Adipocyte (in vitro differentiated cells): ENCODE measurements at places on chromosomes 1 and 21.

DNA sequence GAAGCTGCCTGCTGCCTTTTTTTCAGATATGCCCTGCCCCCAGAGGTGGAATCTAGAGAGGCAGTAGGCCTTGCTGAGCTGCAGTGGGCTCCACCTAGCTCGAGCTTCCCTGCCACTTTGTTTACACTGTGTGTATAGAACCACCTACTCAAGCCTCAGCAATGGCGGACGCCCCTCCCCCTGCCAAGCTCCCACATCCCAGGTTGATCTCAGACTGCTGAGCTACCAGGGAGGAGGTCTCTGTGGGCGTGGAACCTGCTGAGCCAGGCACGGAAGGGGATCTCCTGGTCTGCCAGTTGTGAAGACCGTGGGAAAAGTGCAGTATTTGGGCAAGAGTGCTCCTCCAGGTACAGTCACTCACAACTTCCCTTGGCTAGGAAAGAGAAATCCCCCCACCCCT lies 65.1 kb downstream of the MSH4 start:
- DNase-seq = no peak

DNA sequence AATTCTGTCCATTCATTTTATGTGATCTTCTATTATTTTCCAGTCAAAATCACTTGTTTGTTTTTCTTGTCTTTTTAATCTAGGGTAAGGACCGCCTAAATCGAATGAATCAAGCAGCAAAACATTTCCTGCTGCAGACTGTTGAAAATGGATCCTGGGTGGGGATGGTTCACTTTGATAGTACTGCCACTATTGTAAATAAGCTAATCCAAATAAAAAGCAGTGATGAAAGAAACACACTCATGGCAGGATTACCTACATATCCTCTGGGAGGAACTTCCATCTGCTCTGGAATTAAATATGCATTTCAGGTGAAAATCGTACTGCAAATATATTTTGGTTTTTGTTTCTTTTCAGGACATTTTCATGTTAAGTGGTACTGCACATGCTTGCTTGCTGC lies 20.5 kb downstream of the CLCA4 start:
- DNase-seq = no peak

DNA sequence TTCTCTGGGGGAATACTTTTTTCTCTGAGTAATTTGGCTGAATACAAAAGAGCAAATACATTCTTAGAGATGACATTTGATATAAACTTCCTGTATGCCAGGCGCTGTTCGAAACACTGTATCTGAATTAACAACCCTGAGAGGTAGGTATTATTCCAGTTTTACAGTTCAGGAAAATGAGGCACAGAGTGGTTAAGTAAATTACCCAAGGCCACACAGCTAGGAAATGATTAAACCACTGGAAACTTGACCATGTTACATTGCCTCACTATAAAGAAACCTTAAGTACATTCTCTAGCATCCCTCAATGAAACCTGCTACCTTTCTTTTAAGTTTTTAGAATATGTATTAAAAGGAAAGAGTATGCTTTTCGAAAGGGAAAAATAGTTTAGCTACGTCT lies 54.6 kb downstream of the SMYD2 start:
- no peak for DNase-seq

DNA sequence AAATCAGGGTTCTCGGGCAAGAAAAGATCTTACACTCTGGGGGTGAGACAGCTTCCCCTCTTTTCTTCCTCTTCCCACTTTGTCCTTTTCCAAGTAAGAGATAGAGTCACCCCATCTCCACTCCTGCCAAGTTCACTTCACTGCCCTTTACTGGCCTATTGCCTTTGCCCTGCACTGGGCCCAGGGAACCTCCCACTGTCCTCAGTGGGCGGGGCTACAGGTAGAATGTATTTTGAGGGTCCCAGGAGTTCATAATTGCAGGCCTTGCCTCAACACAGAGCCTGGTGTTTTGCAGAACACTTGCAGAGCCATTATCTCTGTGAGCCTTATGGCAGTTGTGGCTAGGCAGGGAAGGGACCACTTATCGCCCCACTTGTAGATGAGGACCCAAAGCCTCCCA lies 3.3 kb downstream of the AMPD2 start:
- no peak for DNase-seq

GRCh38 chr1:92485381-92486250 lies 1.1 kb downstream of the GFI1 start:
- DNase-seq = peak; percentile 38

DNA sequence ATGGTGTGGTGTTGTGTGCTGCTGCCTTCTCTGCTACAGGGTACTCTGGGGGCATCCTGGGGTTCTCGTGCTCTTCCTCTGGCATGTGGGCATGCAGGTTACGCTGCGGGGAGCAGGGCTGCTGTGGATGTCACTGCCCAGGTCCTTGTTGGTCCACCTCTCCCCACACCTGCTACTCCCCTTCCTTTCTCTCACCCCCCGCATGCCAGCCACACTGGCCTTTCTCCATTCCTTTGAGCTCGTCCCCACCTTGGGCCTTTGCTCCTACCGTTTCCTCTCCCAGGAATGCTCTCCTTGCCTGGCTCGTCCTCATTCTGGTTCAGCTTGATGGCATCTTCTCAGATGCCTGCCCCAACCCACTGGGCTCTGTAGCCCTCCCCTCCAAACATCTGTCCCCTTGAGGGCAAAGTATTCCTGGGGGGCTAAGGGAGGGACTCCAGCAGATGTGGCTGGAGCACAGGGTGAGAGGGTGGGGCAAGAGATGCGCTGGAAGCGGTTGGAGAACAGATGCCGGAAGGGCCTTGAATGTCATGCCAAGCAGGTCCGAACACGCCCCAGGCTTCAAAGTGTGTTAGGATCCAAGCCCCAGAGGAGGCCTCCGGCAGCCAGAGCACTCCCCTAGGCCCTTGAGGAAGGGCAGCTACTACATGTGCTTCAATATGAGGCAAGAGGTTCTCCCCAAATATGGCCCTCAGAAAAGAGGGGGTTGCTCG lies 23.4 kb downstream of the DMRTB1 start:
- no peak for DNase-seq

GRCh38 chr1:10429868-10430215 lies 391 bp upstream of the CENPS start:
- DNase-seq = no peak

- DNase-seq = no peak
Measured at GRCh38 chr1:232302376-232303221, 327.3 kb downstream of the SIPA1L2 start.

- DNase-seq = no peak
Measured at GRCh38 chr1:160548183-160548582, 25.1 kb upstream of the SLAMF6 start.

GRCh38 chr1:85427849-85428248 lies 37.1 kb downstream of the DDAH1 start:
- no peak for DNase-seq

GRCh38 chr21:45420061-45421041 lies 15.4 kb downstream of the COL18A1 start:
- no peak for DNase-seq

GRCh38 chr1:225448146-225448805 lies 20.4 kb upstream of the LBR start:
- DNase-seq = no peak

GRCh38 chr1:41936107-41936506 lies 17.4 kb upstream of the HIVEP3 start:
- no peak for DNase-seq

DNA sequence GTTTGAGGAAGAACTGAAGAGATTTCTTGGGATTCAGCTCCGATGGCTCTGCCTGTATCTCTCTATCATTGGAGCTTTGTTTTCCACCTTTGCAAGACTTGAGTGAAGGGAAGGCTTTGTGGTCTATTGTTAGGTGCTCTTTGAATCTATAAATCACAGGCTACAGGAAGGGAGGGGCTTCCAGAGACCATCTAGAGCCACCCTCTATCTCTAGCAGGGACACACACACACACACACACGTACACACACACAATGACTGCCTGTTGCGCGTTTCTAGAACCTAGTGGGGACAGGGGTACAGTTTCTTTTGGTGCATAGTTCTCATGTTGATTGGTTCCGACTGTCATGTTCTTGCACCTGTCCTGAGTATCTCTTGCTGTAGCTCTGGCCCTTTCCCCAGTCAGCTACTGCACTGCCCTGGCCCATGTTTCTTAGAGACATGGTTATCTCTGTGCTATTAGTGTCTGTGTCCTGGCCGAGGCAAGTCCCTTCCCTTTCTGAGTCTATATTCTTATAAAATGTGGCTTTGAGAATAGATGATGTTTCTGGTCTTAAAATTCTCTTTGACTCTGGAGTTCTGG lies 60.7 kb downstream of the MAN1C1 start:
- DNase-seq = no peak

DNA sequence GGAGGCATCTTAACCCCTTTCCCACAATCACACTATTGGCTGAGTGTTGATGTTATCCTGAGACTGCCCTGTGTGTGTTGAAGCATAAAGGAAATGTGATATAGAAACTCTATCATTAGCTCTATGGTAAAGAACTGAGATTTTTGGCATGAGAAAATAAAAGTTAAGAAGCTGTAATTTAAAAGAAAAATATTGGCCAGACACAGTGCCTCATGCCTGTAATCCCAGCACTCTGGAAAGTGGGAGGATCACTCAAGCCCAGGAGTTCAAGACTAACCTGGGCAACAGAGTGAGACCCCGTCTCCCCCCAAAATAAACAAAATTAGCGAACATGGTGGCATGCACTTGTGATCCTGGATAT lies 14.2 kb upstream of the RIPK4 start:
- no peak for DNase-seq

DNA sequence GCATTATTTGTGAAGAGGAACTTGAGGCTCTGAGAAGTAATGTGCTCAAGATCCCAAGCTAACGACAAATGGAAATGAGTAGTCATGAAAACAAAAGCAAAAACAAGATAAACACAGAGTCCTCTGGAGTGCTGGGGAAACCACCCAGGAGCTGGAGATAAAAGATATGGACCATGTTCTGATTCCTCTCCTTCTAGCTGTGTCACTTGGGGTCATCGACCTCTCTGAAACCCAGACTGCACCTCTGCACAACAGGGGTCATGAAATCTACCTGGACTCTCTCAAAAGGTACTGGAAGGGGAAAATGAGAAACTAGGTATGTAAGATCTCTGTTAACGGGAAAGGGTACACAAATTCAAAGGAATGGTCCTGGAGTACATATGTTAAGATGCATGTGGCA lies 6.5 kb downstream of the PGLYRP4 start:
- DNase-seq = no peak

- DNase-seq = peak; percentile 88
Measured at GRCh38 chr1:111082421-111083203, 57.3 kb downstream of the DRAM2 start.

GRCh38 chr1:179366093-179366800 lies 476 bp downstream of the AXDND1 start:
- DNase-seq = peak; percentile 47

DNA sequence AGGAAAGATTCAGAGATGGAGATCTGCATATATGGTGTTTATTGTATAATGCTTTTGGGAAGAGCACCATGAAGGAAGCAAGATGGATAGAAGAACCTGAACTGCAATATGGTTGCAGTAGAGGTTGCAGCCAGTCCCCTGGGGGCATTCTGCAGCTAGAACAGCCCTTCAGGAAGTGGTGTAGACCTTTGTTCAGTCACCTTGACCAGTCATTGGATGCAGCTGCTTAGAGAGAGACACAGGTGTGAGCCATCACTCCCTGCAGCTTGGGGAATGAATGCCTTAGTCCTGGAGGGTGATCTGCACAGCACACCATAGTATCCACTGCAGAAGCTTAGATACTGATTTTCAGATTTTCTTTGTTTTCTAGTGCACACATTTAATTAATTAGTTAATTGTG lies 42.3 kb downstream of the NEK7 start:
- no peak for DNase-seq

DNA sequence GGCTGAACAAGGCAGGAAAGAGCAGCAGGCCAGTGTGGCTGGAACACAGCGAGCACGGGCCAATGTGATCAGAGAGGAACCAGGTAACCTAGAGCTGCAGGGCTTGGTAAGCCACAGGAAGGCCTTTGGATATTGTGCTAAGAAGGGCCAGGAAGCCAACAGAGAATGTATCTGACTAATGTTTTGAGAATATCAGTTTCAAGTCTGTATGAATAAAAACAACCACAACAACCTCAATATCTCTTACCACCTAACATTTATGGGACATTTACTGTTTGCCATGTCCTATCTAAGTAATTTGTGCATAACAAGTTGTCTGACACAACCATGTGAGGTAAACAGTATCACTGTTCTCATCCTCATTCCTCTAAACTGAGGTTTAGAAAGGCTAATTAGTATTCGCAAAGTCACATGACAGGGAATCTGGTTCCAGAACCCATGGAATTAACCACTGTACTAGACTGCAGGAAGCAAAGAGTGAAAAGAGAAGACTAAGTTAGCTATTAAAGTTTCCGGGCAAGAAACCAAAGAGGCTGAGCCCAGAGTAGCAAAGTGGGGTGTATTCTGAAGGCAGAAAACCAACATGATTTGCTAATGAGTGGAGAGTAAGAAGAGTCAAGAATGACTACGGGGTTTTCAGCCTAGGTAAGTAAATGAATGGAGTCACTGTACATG lies 38.9 kb downstream of the SPRTN start:
- DNase-seq = no peak

- DNase-seq = no peak
Measured at GRCh38 chr1:221308534-221309511, 429.6 kb downstream of the HLX start.
